Erythroblast (primary cell): ENCODE measurements at places on chromosomes 6 and 20.

- DNase-seq: no peak
These were observed 53.8 kb upstream of the SUPT3H start for GRCh38 chr6:45431317-45432065.

GRCh38 chr6:163668061-163668426 lies 253.5 kb downstream of the QKI start:
- DNase-seq: no peak

GRCh38 chr20:35907017-35907701 lies 47.1 kb downstream of the SCAND1 start:
- DNase-seq: peak; percentile 57

DNA sequence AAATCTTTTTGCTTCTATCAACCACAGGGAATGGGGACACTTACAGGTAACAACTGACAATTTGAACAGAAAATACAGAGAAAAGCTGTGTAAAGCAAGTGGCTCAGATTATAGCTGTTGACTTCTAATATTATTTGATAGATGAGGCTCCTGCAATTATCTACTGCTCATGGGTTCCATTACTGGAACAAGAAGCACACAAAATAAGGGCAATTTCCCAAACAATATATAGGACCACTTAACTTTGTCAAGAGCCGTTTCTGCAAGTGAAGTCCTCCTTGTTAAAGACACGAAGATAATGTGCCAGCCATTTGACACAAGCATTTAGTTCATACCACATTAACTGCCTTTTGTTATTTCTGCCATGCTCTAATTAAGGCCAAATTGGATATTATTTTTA lies 315.5 kb upstream of the ARID1B start:
- DNase-seq: no peak

DNA sequence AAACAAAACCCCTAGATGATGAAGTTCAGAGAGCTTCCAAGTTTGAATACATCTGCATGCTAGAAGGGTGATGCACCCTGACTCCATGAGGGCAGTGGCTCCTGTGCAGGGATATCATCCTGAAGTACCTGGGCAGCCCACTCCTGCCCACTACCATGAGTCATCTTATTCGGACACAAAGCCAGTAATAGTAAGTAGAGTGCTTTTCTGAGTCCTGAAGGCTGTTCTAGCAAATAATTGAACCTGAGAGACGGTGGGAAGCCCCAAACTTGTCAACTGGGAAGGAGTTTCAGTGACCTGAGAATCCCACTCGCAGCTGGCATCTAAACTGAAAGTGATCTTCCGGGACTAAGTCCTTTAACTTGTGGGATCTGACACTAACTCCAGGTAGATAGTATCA lies 152.9 kb upstream of the COL21A1 start:
- no peak for DNase-seq

DNA sequence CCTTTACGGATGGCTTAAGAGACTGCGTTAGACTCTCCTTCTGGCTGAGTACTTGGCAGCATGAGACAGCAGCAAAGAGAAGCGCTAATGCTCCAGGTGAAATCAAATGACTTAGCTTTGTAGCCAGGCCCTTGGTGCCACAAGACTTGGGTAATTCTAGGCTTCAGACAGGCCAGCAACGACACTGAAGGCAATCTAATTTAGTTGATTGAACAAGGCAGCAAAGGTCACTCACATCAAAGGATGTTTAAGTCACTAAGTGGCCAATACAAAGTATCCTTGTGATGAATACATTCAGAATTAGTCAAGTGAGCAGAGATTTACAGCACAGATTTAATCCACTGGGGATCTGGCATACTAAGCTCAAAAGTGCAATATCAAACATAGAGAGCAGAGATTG lies 113.2 kb downstream of the FAM83B start:
- no peak for DNase-seq

- no peak for DNase-seq
These were observed 13.6 kb upstream of the SRSF6 start for GRCh38 chr20:43444107-43444506.

GRCh38 chr6:53847796-53848314 lies 53.0 kb downstream of the LRRC1 start:
- DNase-seq: no peak

DNA sequence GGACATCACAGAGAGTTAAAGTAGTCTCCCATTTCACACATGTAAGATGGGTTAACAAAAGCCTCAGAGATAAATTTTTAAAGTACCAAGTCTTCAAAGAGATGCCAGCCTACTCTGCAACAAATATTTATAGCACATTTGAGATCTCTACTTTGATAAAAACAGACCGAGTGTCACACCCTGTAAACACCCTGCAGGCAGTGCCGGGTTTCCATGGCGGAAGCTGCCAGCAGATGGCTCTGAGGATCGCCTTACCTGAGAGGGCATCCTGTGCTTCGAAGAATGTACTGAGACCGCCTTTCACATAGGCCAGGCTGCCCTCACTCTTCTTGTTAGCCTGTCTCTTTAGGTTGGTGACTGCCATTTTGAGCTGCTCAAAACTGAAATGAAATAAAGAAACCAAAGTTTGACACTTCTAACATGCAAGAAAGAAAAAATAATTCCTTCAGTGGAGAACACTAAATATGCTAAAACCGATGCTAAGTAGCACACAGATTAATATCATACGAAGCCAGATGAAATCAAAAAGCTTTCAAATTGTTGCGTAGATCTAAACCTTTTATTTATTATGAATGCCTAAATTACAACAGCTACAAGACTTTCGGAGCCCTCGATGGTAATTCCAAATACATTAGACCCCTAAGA lies 39.3 kb downstream of the HUS1B start:
- no peak for DNase-seq

GRCh38 chr20:22546344-22546743 lies 38.0 kb downstream of the FOXA2 start:
- DNase-seq: no peak

- no peak for DNase-seq
These were observed 6.9 kb upstream of the CD40 start for GRCh38 chr20:46111028-46111835.
